ENCODE measurements at places on chromosomes 3 and 15. TPM values are rescaled to one million over a fixed set of nuclear protein-coding genes. Genes with fewer than 3 reads are reported as not detected.

GOLGA6A gene
- total RNA-seq = not detected

RAB6B gene
- total RNA-seq = 3.4 TPM

LARP6 gene
- 6.9 TPM for total RNA-seq

IQSEC1 gene
- 24.4 TPM for total RNA-seq

MUC20 gene
- 12.7 TPM for total RNA-seq

ZNF80 gene
- not detected for total RNA-seq

GOLGA8S gene
- total RNA-seq = 0.21 TPM

C2CD4A gene
- 0.11 TPM for total RNA-seq

ADGRG7 gene
- 0.11 TPM for total RNA-seq

MESP2 gene
- total RNA-seq = not detected

BCHE gene
- 174 TPM for total RNA-seq

CLDN1 gene
- total RNA-seq = 13.2 TPM

LRTM1 gene
- 13.4 TPM for total RNA-seq

ACOX2 gene
- total RNA-seq = 28.8 TPM

DUOXA1 gene
- 12.3 TPM for total RNA-seq

AMT gene
- 6.7 TPM for total RNA-seq

MAGEL2 gene
- total RNA-seq = 5.0 TPM

SKIL gene
- total RNA-seq = 124 TPM

CACNA1D gene
- 23.5 TPM for total RNA-seq

CHRM5 gene
- total RNA-seq = 0.48 TPM

KCNH8 gene
- total RNA-seq = 1.5 TPM

OSBPL10 gene
- 58.0 TPM for total RNA-seq

HGD gene
- total RNA-seq = not detected

UROC1 gene
- not detected for total RNA-seq

IDH3A gene
- total RNA-seq = 24.8 TPM

CPNE4 gene
- 0.21 TPM for total RNA-seq

CLCN2 gene
- total RNA-seq = 4.7 TPM

NRG4 gene
- 6.1 TPM for total RNA-seq

PATL2 gene
- 1.7 TPM for total RNA-seq

ITGA11 gene
- total RNA-seq = 16.6 TPM

IGF2BP2 gene
- 42.7 TPM for total RNA-seq

KLHL6 gene
- total RNA-seq = 1.7 TPM

ROPN1 gene
- not detected for total RNA-seq

CNTN6 gene
- 10.2 TPM for total RNA-seq

TRH gene
- total RNA-seq = 0.16 TPM

GOLGA6L7 gene
- total RNA-seq = not detected

CILP gene
- 49.3 TPM for total RNA-seq

SST gene
- total RNA-seq = 2.3 TPM

ALDH1A2 gene
- 36.0 TPM for total RNA-seq

ISLR2 gene
- 2.9 TPM for total RNA-seq

ACKR2 gene
- total RNA-seq = 6.8 TPM

A4GNT gene
- not detected for total RNA-seq

CKMT1B gene
- total RNA-seq = 0.63 TPM

HSPBAP1 gene
- total RNA-seq = 13.2 TPM

MNS1 gene
- 7.1 TPM for total RNA-seq

GP5 gene
- total RNA-seq = 0.90 TPM

MB21D2 gene
- total RNA-seq = 22.6 TPM

SH2D7 gene
- not detected for total RNA-seq

MASP1 gene
- total RNA-seq = 4.9 TPM

TGM5 gene
- 0.26 TPM for total RNA-seq

FBLN2 gene
- total RNA-seq = 132 TPM

SLC28A2 gene
- not detected for total RNA-seq

ASB14 gene
- 0.21 TPM for total RNA-seq

GRIP2 gene
- total RNA-seq = 6.9 TPM

RMDN3 gene
- total RNA-seq = 13.0 TPM

TRIM42 gene
- total RNA-seq = not detected
